Thoracic aorta (tissue), 2 donors: ENCODE measurements at places on chromosomes 16 and 17.

GRCh38 chr17:63150994-63151464 is 185.0 kb downstream of the TANC2 start:
- DNase-seq: no peak

GRCh38 chr16:24771132-24771778 is 41.8 kb downstream of the TNRC6A start:
- DNase-seq: no peak

GRCh38 chr17:27644586-27644985 is 13.6 kb downstream of the LGALS9 start:
- DNase-seq: no peak

GRCh38 chr17:3974980-3975379 is 10.7 kb upstream of the ATP2A3 start:
- DNase-seq: no peak

DNA sequence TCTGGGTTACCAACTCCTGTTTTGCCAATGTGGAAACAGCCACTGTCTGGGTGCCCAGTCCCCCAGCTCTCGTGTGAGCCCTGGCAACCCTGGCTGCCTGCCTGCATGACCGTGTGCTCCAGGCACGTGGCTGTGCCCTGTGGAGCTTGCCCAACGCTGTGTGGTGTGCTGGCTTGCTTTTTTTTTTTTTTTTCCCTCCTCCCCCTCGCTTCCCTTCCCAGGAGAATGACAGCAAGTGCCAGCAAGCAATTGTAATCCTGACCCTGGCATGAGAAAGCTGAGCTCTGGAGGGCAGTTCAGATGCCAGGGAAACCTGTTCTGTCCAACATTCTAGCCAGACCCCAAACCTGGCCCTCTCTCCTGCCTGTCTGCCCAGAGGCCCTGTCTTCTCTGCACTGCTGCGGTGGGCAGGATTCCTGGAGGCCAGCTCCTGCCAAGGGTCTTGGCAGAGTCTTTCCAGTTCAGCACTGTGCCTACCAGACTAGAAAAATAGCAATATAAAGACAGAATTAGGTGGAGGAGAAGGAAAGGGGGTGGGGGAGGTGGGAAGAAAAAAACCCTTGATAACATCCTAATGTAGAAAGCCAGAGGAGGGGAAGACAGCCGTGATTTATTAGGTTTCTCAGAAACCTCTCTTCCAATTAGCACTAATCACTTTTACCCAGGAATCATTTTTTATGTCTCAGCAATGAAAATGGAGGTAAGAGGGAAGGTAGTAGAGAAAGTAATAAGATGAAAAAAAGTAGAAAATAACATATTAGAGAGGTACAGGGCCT is 9.0 kb downstream of the HLF start:
- peak; percentile 62 for DNase-seq

- DNase-seq: no peak
Measured at GRCh38 chr17:55402374-55402773, 19.3 kb downstream of the MMD start.
